ENCODE measurements at places on chromosomes 16 and 17. TPM values are rescaled to one million over a fixed set of nuclear protein-coding genes. Genes with fewer than 3 reads are reported as not detected.

GRCh38 chr17:81414756-81415516, 19.7 kb downstream of the BAHCC1 start:
- H3K36me3 ChIP-seq = no peaks in the 10 kb centered on the region
- no peak for DNase-seq
- no peak overlapping the region for H3K4me3 ChIP-seq

DNA sequence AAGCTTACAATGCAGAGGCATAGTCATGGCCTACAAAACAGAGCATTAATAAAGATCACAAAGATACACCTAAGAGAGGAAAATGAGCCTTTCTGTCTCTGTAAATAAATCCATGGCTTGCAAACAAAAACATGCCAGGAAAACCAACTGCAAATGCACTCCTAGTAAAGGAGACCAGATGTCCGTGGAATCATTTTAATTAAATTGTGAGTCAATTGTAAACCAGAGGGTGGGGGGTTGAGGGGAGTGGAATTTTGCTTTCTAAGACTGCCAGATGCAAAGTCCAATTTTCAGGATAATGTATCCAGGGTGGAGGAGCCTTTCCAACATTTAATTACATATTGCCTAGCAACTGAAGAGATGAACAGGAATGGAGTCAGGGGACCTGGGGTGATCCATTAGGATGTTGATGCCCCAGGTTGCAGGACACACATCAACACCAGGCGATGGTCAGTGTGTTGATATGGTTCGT, 390.3 kb upstream of the CCL2 start:
- peaks cover 16% of the 10 kb centered on the region for H3K27me3 ChIP-seq
- H3K27ac ChIP-seq = no peak overlapping the region
- no peak overlapping the region for H3K4me3 ChIP-seq
- H3K4me1 ChIP-seq = no peaks in the 10 kb centered on the region
- no peaks in the 10 kb centered on the region for H3K36me3 ChIP-seq
- DNase-seq = no peak

- no peak for DNase-seq
- peak overlapping the region; percentile 79 for H3K27ac ChIP-seq
- no peaks in the 10 kb centered on the region for H3K27me3 ChIP-seq
- no peaks in the 10 kb centered on the region for H3K36me3 ChIP-seq
- peaks cover 21% of the 10 kb centered on the region for H3K4me1 ChIP-seq
Measured at GRCh38 chr17:45172541-45173286, 11.0 kb downstream of the HEXIM2 start.

- peaks cover 13% of the 10 kb centered on the region for H3K27me3 ChIP-seq
- no peaks in the 10 kb centered on the region for H3K36me3 ChIP-seq
- H3K4me3 ChIP-seq = no peak overlapping the region
- peak overlapping the region; percentile 6 for H3K27ac ChIP-seq
- DNase-seq = no peak
- peaks cover 12% of the 10 kb centered on the region for H3K4me1 ChIP-seq
Measured at GRCh38 chr17:1035546-1036170, 38.7 kb downstream of the TIMM22 start.

- H3K4me1 ChIP-seq = peaks cover 5% of the 10 kb centered on the region
- no peaks in the 10 kb centered on the region for H3K36me3 ChIP-seq
- DNase-seq = no peak
- H3K27ac ChIP-seq = no peak overlapping the region
Measured at GRCh38 chr17:17988427-17988945, 15.8 kb downstream of the DRC3 start.

- peaks cover 13% of the 10 kb centered on the region for H3K36me3 ChIP-seq
- H3K27ac ChIP-seq = no peak overlapping the region
- no peak for DNase-seq
- peaks cover 14% of the 10 kb centered on the region for H3K4me1 ChIP-seq
Measured at GRCh38 chr16:3485821-3486505, 9.3 kb downstream of the C16orf90 start.

GRCh38 chr16:772959-773358, 12.4 kb downstream of the MSLN start:
- H3K27me3 ChIP-seq = no peaks in the 10 kb centered on the region
- no peak overlapping the region for H3K4me3 ChIP-seq
- no peaks in the 10 kb centered on the region for H3K36me3 ChIP-seq
- peaks cover 6% of the 10 kb centered on the region for H3K4me1 ChIP-seq
- H3K27ac ChIP-seq = no peak overlapping the region
- DNase-seq = no peak

DNA sequence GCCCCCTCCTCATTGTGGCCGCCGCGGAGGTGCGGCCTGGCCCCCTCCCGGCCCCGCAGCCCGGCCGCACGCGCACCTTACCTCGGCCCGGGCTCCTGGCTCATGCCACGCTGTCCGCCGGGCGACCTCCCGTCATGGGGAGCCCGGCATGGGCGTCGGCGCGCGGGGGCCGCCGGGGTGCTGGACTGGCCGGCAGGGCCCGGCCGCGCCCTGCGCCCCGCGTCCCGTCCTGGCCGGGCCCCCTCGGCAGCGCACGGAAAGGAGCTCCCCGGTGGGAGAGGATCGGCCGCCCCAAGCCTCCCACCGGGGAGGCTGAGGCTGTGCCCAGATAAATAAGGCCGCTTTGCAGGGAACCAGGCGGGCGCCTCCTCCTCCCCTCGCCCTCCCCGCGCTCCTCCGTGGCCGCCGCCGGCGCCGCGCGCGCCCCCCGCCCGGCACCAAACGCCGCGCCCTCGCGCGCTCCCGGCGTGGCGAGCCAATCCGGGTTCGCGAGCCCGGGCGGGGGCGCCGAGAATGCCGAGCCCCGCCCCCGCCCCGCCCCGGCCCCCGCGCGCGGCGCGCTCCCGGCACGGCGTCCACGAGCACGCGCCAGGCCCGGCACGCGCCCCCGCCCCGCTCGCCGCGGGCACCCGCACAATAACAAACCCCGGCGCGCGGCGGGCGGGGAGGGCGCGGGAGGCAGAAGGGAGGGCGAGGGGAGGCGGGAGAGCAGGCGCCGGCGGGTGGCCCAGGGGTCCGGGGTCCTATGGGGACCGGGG, at the start of gene FBXL16:
Gene FBXL16 (minus strand): TSS at position 371 of the 758 bp plus-strand sequence. CDS start 8,396 bp downstream, outside the sequence.
- H3K27ac ChIP-seq = no peak within 1 kb of the TSS
- peaks cover 10% of the 10 kb centered on the region for H3K4me1 ChIP-seq
- H3K27me3 ChIP-seq = peaks cover 86% of the 10 kb centered on the region
- H3K36me3 ChIP-seq = no peaks in the 10 kb centered on the region
- DNase-seq = no peak

DNA sequence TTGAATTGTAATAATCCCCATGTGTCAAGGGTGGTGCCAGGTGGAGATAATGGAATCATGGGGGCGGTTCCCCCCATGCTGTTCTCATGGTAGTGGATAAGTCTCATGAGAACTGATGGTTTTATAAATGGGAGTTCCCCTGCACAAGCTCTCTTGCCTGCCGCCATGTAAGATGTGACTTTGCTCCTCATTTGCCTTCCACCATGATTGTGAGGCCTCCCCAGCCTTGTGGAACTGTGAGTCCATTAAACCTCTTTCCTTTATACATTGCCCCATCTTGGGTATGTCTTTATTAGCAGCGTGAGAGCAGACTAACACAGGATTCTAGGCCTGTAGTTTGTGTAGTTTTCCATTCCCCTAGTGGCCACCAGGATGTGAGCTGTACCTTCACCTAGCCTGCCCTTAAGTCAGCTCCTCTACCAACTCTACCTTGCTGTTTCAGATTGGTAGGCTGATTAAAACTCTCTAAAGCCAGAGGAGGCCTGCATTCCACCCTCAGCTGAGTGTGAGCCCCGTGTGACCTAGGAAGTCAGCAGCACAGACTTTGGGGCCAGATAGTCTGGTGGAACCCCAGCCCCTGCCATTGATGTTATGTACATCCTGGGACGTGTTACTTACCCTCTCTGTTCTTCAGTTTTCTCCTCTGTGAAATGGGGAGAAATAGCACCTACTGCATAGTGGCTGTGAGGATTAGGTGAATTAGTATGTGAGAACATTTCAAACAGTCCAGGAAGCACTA, 252.4 kb upstream of the CACNG5 start:
- DNase-seq = no peak
- peaks cover 26% of the 10 kb centered on the region for H3K4me1 ChIP-seq
- no peak overlapping the region for H3K27ac ChIP-seq
- no peak overlapping the region for H3K4me3 ChIP-seq

DNA sequence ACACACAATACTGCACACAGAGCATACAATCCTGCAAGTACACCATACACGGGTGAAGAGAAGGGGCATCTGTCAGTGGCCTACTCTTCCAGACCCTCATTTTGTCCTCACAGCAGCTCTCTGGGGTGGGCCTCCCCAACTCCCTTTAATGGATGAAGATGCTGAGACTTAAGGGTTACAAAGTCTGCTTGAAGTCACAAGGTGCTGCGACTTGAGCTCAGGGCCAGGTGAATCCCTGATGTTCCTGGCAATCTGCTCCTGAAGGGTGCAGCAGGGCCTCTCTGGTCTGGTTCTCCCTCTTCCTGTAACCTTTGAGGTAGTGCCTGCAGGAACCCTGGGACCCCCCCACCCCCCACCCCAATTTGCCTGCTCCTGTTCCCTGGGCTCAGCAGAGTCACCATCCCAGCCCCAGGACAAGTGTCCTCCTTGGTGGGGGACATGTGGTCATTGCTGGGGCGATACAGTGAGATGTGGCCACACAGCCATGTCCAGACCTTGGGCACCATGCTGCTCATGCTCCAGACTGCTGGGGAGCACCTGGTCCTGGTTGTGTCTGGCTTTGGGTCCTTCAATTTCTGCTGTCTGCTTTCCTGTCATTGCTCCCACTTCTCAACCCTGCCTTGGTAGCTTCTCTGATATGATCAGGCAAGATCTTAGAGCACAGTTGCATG, 107.5 kb downstream of the METRNL start:
- no peaks in the 10 kb centered on the region for H3K4me1 ChIP-seq
- no peak for DNase-seq
- no peak overlapping the region for H3K4me3 ChIP-seq
- H3K27me3 ChIP-seq = no peaks in the 10 kb centered on the region
- no peak overlapping the region for H3K27ac ChIP-seq
- H3K36me3 ChIP-seq = no peaks in the 10 kb centered on the region

- peaks cover 13% of the 10 kb centered on the region for H3K4me1 ChIP-seq
- no peak overlapping the region for H3K4me3 ChIP-seq
- peak; percentile 26 for DNase-seq
- H3K27ac ChIP-seq = no peak overlapping the region
- H3K27me3 ChIP-seq = no peaks in the 10 kb centered on the region
- H3K36me3 ChIP-seq = no peaks in the 10 kb centered on the region
Measured at GRCh38 chr17:41538565-41538991, 10.5 kb upstream of the KRT19 start.

- H3K4me1 ChIP-seq = no peaks in the 10 kb centered on the region
- DNase-seq = no peak
- H3K36me3 ChIP-seq = no peaks in the 10 kb centered on the region
- no peak overlapping the region for H3K4me3 ChIP-seq
Measured at GRCh38 chr16:2856686-2857450, 1.1 kb downstream of the PRSS22 start.

- H3K27ac ChIP-seq = no peak overlapping the region
- no peaks in the 10 kb centered on the region for H3K27me3 ChIP-seq
- no peak for DNase-seq
- peaks cover 37% of the 10 kb centered on the region for H3K36me3 ChIP-seq
- no peaks in the 10 kb centered on the region for H3K4me1 ChIP-seq
Measured at GRCh38 chr17:37429453-37429852, 22.8 kb downstream of the TADA2A start.

GRCh38 chr17:31067691-31068184, 27.0 kb upstream of the NF1 start:
- H3K27me3 ChIP-seq = no peaks in the 10 kb centered on the region
- peak; percentile 19 for DNase-seq
- H3K27ac ChIP-seq = peak overlapping the region; percentile 65
- peaks cover 13% of the 10 kb centered on the region for H3K4me1 ChIP-seq
- no peak overlapping the region for H3K4me3 ChIP-seq

DNA sequence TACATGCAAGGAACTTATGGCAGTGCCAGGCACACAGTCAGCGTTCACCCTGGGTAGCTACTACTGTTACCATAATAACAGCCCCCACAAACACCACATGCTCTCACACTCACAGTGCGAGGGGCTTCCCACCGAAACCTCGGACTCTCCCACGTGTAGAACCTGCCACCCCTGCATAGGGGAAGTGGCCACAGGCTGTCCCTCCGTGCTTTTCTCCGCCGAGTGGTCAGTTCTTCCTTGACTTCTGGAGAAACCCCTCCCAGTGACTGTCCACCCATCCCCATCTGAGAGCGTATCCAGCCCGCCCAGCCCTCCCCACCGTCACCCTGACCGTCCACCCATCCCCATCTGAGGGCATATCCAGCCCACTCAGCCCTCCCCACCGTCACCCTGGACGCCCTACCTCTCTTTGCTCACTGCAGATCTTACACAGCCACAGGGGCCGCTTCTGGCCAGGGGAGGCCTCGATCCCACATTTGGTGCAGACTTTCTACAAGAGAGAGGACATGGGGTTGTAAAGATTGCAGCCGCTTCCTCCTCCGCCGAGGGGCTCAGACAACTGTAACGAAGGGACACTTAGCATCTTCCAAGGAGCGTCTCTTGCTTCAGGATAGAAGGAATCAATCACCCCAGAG, 71.1 kb downstream of the RPH3AL start:
- no peaks in the 10 kb centered on the region for H3K4me1 ChIP-seq
- no peaks in the 10 kb centered on the region for H3K27me3 ChIP-seq
- H3K4me3 ChIP-seq = no peak overlapping the region
- DNase-seq = no peak
- H3K27ac ChIP-seq = no peak overlapping the region

GRCh38 chr17:29709866-29710519, 87.3 kb upstream of the CORO6 start:
- DNase-seq = peak; percentile 60
- no peaks in the 10 kb centered on the region for H3K36me3 ChIP-seq
- peaks cover 10% of the 10 kb centered on the region for H3K4me1 ChIP-seq
- H3K27ac ChIP-seq = peak overlapping the region; percentile 63
- no peaks in the 10 kb centered on the region for H3K27me3 ChIP-seq

- no peak overlapping the region for H3K27ac ChIP-seq
- DNase-seq = no peak
- no peak overlapping the region for H3K4me3 ChIP-seq
- H3K36me3 ChIP-seq = no peaks in the 10 kb centered on the region
- H3K4me1 ChIP-seq = no peaks in the 10 kb centered on the region
Measured at GRCh38 chr17:60545465-60546191, 19.6 kb upstream of the APPBP2 start.

GRCh38 chr17:15048381-15048780, 216.7 kb downstream of the PMP22 start:
- H3K27ac ChIP-seq = no peak overlapping the region
- no peaks in the 10 kb centered on the region for H3K4me1 ChIP-seq
- H3K36me3 ChIP-seq = no peaks in the 10 kb centered on the region
- DNase-seq = no peak

DNA sequence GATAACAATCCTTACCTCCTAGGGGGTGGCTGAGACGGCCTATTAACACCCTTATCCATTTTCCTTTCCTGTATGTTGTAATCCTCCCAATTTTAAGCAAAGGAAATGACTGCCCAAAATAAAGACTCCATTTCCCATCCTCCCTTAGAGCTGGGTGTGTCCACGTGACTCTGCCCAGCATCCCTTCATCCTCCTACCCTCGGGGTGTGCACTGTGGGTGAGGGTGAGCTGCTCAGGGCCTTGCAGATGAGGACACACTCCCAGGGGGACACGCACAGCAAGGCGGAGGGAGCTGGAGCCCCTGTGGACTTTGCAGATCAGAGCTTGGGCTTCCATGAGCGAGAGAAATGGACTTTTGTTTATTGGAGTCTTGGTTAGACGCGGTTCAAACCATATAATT, 186.8 kb downstream of the IRF8 start:
- H3K36me3 ChIP-seq = no peaks in the 10 kb centered on the region
- DNase-seq = no peak

GP1BA gene
- total RNA-seq = not detected

TBX4 gene
- 1.6 TPM for total RNA-seq

EVI2B gene
- not detected for total RNA-seq

PPM1E gene
- total RNA-seq = 0.46 TPM

ZFP3 gene
- total RNA-seq = 0.21 TPM

KCNJ18 gene
- total RNA-seq = not detected

PRRT2 gene
- total RNA-seq = 19.7 TPM

MGRN1 gene
- 66.6 TPM for total RNA-seq

Data from cardiac muscle cell (in vitro differentiated cells and primary cell).